Suppressor macrophage (primary cell): ENCODE measurements at places on chromosomes 12 and 14.

DNA sequence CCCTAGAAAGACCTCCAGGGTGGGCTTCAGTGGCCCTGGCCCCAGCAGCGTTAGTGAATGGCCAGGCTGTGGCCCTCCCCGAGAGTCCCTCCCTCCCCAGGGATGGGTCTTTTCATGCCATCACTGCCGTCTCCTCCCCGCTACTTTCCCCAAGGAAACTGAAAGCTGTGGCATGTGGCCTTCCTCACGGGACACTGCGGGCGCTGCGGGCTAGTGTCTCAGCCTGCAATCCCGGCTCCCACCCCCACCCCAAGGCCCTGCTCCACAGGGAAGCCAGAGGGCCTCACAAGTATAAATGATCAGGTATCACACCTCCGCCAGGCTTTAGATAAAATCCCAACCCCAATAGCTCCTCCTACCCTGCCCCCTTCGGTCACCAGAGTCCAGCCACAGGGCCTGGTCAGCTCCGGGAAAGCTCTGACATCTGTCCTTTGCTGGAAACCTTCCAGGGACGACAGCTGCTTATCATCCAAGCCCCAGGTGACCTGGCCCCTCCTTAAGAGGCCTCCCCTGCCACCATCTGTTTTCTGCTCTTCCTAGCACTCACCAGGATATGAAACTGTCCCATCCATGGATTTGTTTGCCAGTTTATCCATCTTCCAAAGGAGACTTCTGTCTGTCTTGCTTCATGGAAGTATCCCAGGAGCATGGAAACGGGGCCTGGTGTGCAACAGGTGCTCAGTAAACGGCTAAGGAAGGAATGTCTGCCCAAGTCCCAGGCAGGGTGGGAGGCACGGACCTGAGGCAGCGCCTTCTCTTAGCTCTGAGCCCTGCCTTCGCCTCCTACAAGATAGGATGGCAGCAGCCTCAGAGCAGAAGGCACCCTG, 31.6 kb downstream of the CCDC85C start:
- DNase-seq = no peak

DNA sequence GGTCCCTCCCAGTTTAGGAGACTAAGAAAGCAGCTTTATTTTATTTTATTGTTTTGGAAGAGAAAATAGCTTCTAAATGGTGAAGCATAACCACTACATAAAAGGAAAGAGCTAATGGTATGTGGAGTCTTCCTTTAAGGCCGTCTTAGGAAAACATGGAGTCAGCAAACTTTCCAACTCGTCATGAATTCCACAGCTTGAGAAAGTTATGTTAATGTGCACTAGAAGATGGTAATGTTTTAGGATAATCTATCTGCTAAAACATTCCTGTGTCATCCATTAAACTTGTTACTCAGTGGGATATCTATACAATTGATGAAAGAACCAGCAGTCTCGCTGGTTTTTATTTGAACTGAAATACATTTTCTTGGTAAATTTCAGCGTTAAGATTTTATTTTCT, 448.4 kb upstream of the SEL1L start:
- DNase-seq = no peak

DNA sequence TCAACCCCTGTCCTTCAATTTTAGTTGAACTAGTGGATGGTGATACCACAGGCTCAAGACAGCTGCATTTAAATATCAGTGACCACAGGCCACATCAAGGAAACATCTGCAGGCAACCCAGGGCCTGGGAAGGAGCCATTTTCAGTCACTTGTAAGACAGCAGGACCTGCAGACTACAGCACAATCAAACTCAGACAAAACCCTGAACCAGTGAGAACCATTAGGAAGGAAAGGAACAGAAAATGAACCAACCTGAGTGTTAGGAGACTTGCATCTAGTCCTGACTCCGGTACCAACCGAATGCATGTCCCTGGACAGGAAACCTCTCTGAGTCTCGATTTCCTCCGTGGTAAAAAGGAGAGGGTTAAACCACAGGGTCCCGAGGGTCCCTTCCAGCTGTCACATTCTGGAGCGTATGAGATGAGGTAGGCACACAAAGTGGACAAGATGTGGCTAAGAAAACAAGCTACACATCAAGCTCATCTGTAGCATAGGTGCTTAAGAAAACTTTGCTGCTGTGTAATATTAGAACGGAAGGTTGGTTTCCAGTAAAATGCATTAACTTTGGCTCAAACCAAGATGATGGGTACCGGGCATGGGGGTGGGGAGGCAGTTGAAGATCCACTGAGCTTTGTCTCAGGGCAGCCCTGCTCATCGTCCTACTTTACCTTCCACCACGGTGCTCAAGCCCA, 1.6 kb upstream of the CDKN1B start:
- DNase-seq = peak; percentile 18

DNA sequence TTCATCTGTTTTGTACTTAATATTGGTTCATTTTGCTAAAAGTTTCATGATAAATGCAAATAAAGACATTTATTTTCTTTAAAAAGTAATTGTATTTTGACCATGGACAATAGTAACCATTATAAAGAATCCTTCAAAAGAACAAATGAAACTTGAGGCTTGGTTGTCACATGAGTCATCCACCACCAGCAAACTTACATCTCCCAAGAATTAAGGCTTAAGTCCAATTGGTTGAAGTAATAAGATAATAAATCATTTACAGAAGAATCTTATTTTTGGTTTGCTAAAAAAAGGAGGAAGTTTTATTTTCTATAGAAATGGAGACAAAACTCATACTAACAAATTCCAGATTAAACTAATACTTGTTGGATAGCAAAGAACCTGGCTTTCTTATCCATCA, 84.8 kb upstream of the KITLG start:
- no peak for DNase-seq

DNA sequence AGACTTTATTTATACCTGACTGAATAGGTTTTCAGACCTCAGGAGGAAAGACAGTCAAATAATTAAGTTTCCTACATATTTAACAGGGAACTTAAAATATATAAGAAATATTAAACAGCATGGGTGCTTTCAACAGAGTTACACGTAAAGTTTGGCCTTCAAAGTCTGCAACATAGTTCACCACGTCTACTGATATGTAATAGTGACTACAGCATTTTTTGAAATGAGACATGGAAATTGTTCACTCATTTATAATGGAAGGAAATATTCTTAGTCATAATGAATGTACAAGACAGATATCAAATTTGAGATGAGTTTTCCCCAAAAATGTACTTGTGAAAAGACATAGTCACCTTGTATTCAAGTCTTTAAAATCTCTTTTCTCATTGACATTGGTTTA, 56.7 kb upstream of the KCNMB4 start:
- DNase-seq = no peak

- no peak for DNase-seq
These were observed 9.4 kb downstream of the SFSWAP start for GRCh38 chr12:131720241-131720640.
